ENCODE measurements at places on chromosomes 11 and 22.

DNA sequence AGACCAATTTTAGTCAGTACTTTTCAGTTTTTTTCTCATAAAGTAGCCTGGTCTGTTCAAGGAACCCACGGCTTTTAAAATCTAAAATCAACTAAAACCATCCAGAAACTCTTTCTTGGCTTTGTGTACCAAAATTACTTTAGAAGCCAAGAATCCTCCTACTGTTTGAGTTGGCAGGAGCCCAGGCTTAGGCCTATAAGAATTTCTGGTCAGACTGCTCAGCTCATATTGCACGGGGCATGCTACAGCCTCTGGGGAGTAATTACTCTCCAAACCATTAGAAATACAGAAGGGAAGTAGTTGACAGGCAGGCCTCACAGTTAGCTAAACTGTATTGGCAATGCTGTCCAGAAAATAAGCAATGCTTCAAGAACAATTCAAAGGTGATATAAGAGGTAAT lies 1862.9 kb upstream of the RAG2 start:
- DNase-seq = peak; percentile 92

DNA sequence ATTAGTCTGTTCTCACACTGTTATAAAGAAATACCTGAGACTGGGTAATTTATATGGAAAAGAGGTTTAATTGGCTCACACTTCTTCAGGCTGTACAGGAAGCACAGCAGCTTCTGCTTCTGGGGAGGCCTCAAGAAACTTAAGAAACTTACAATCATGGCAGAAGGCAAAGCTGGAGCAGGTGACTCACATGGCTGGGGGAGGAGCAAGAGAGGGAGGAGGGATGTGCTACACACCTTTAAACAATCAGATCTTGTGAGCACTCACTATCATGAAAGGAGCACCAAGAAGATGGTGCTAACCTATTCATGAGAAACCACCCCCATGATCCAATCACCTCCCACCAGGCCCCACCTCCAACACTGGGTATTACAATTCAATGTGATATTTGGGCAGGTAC lies 381.6 kb downstream of the ETS1 start:
- no peak for DNase-seq

- DNase-seq = no peak
These were observed 268.6 kb upstream of the PITPNB start for GRCh38 chr22:28187612-28188011.

- no peak for DNase-seq
These were observed 14.6 kb downstream of the MRGPRD start for GRCh38 chr11:68965901-68966853.

DNA sequence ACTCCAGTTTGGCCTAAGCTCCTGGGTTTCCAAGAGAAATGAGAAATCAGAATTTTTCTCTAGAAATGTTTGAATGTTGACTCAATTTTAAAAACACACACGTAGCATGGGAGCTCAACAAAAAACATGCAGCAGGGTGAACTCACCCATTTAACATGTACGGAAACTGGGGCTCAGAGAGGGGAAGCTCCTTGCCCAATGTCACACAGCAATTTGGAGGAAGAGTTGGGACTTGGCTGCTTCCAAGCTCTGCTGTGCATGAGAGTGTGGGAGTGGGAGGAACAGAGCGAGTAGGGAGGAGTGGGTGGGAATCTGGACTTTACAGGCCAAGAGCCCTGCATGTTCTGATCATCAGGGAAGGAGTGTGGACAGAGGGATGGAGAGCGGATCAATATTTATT lies 5.9 kb downstream of the TPST2 start:
- DNase-seq = no peak

- peak; percentile 45 for DNase-seq
These were observed 177.1 kb upstream of the RAG2 start for GRCh38 chr11:36775130-36775529.

DNA sequence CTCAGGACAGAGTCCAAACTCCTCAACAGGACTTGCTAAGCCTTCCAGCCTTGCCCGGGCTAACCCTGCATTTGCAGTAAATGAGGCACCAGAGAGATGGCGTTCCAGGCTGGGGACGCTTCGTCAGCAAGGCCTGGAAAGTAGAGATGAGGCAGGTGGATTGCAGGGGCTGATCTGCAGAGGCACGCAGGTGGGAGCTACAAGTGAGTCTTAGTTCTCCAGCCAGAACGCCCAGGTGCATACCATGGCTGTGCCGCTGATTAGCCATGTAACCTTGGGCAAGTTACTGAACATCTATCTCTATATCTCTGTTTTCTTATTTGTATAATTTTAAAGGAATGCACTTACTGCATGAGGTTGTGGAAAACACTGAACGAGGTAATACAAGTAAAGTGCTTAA lies 52.7 kb upstream of the BARX2 start:
- no peak for DNase-seq

Data from fibroblast of skin of right biceps (primary cell).